ENCODE measurements at places on chromosomes 2 and 18. TPM values are rescaled to one million over a fixed set of nuclear protein-coding genes. Genes with fewer than 3 reads are reported as not detected.

WDR54 gene
- total RNA-seq: 43.5 TPM

ST3GAL5 gene
- total RNA-seq: 0.33 TPM

MOGAT1 gene
- not detected for total RNA-seq

PECR gene
- total RNA-seq: 9.4 TPM

FAM161A gene
- 1.1 TPM for total RNA-seq

PLB1 gene
- 0.98 TPM for total RNA-seq

KLHL29 gene
- 14.1 TPM for total RNA-seq

FEV gene
- total RNA-seq: not detected

MDH1B gene
- 3.9 TPM for total RNA-seq

AP1S3 gene
- 23.6 TPM for total RNA-seq

ITGB6 gene
- 1,146 TPM for total RNA-seq

ZNF396 gene
- 2.0 TPM for total RNA-seq

CCDC102B gene
- total RNA-seq: not detected

CTNNA2 gene
- total RNA-seq: not detected

SERPINB2 gene
- 0.98 TPM for total RNA-seq

CYRIA gene
- 5.5 TPM for total RNA-seq

PAIP2B gene
- total RNA-seq: 0.98 TPM

PRSS56 gene
- not detected for total RNA-seq

C1GALT1C1L gene
- 1.3 TPM for total RNA-seq

ASB18 gene
- not detected for total RNA-seq

G6PC2 gene
- not detected for total RNA-seq

TMEM178A gene
- not detected for total RNA-seq

TOGARAM2 gene
- not detected for total RNA-seq

CIB4 gene
- total RNA-seq: not detected

MC5R gene
- total RNA-seq: not detected

HOXD12 gene
- not detected for total RNA-seq

UXS1 gene
- 23.6 TPM for total RNA-seq

ACADL gene
- total RNA-seq: 0.22 TPM

ABHD1 gene
- total RNA-seq: not detected

WDR7 gene
- total RNA-seq: 12.7 TPM

RUFY4 gene
- not detected for total RNA-seq

B3GNT7 gene
- total RNA-seq: 0.65 TPM

HRH4 gene
- not detected for total RNA-seq

Data from placental epithelial cell (primary cell).